ENCODE measurements at places on chromosomes 4 and X. TPM values are rescaled to one million over a fixed set of nuclear protein-coding genes. Genes with fewer than 3 reads are reported as not detected.

CYSLTR1 gene
- total RNA-seq, result not detected

ETDB gene
- total RNA-seq, result not detected

SYN1 gene
- total RNA-seq, result not detected

AFP gene
- total RNA-seq, result 1.8 TPM

ZNF330 gene
- 56.8 TPM for total RNA-seq

SAT1 gene
- total RNA-seq, result 26.0 TPM

SGMS2 gene
- 20.8 TPM for total RNA-seq

DOK7 gene
- total RNA-seq, result not detected

EVC gene
- 13.0 TPM for total RNA-seq

CFP gene
- 0.67 TPM for total RNA-seq

TMEM156 gene
- total RNA-seq, result 8.4 TPM

ACE2 gene
- not detected for total RNA-seq

SSX1 gene
- total RNA-seq, result 139 TPM

DCHS2 gene
- not detected for total RNA-seq

GUCY1B1 gene
- total RNA-seq, result 5.3 TPM

CT45A10 gene
- total RNA-seq, result 42.2 TPM

NLGN4X gene
- total RNA-seq, result not detected

N4BP2 gene
- total RNA-seq, result 4.5 TPM

CSAG2 gene
- 6.1 TPM for total RNA-seq

Measured in HT1080 (cell line).